ENCODE measurements at places on chromosomes 2 and 18.

DNA sequence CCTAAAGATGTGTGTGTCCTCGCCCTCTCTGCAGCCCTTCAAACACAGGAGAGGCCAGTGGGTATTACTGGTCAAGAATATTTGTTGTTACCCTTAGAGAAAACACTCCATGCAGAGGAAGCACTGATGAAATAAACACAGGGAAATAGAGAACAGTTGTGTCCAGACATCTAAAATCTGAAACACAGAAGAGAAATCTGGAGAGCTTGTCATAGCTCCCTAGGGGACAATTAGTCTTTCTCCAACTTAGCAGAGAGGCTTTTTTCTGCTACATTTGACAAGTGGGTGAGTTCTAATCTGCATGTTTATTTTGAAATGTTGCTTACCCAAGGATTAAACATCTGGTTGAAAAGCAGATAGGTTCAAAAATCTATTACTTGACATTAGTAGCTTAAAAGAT is 190.1 kb downstream of the CTNNA2 start:
- DNase-seq, result no peak

DNA sequence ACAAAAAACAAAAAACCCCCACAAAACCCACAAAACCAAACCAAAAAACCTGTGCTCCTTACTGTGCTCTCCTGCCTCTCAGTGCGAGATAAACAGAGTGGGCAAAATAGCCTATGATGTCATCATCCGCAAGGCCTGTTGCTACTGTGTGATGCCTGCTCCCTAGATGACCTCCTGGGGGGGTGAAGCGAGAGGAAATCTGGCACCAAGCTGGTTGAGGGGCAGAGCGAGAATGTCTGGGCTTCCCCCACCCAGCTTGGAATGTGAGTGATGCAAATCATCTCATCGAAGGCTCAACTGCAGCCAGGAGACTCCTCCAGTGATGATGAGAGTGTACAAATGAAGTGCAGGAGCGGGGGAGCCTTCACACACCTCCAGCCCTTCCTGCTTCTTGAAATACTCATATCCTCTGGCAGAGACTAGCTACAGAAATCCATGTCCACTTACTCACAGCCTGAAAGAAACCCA is 57.7 kb upstream of the MAP4K3 start:
- no peak for DNase-seq

DNA sequence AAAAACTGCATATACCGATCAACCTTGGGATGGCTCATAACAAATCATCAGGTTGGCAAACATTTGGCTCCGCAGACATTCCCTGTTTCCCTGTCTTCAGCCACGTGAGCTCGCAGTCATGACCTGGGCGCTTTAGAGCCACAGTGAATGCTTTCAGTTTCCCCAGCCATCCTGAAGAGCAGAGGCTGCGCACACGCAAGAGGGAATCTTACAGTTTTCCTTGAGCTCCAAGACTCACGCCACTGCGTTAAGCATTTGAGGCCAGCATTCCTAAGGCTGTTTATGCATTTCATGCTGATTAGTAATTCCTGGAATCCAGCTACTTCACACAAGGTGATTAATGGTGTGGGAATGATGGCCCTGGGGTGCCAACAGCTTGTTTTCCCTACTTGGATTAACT is 95.1 kb downstream of the MTCL1 start:
- DNase-seq, result no peak

- DNase-seq, result no peak
These were observed 99.7 kb downstream of the TTN start for GRCh38 chr2:178707476-178707875.

DNA sequence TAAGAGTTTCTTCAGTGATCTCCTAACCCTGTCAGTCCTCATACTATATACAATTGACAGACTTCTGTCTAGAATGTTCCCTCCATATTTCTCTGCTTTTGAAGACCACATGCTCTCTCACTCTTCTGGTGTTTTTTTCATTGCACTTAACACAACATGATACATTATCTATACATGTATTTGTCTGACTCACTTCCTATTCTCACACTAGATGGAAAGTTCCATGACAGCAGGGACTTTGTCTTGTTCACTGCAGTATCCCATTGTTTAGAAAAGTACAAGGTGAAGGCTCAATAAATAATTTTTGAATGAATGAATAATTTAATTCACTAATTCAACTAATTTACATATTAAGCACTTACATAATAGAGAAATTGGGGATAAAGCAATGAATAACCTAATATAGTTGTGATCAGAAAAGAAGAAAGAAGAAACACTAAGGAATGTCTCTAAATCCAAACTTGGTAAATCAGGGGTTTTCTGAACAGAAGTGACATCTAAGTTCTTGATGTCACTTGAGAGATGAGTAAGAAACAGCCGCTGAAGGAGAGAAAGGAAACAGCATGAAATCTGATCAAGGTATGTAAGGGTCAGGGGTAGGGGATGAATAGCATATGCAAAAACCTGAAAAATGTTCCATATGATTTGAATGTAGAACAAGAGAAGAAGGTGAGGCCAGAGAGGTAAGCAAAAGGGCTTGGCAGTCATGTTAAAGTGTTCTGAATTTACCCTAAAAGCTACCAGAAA is 42.4 kb downstream of the MBD2 start:
- no peak for DNase-seq

DNA sequence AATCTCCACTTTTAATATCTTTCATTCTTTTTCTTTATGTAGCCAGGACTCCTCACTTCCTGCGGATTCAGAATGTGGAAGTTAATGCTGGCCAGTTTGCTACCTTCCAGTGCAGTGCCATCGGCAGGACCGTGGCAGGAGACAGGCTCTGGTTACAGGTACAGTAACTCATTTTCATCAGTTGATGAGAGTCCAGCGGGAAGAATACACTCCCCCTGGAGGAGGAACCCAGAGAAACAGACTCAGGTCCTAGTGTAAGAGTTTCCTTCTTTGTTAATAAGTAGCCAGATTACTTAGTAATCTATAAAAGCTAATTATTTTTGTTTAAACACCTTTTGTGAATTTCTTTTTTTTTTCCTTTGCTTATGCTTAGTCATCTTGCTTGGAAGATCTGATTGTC is 359.4 kb downstream of the PTPRM start:
- DNase-seq, result no peak
